ENCODE measurements at places on chromosomes 4 and X.

GRCh38 chr4:19177616-19178015 is 1074.1 kb upstream of the SLIT2 start:
- DNase-seq, result no peak

- DNase-seq, result no peak
These were observed 478.4 kb downstream of the BCOR start for GRCh38 chrX:39619182-39620009.

- DNase-seq, result no peak
These were observed 446.8 kb downstream of the TRAM1L1 start for GRCh38 chr4:116638592-116638991.

- DNase-seq, result no peak
These were observed 127.9 kb upstream of the ENPP6 start for GRCh38 chr4:184345573-184345922.

- no peak for DNase-seq
These were observed 105.5 kb downstream of the TMEM164 start for GRCh38 chrX:110108381-110108821.

GRCh38 chrX:115330498-115331168 is 41.1 kb downstream of the LUZP4 start:
- peak; percentile 62 for DNase-seq

DNA sequence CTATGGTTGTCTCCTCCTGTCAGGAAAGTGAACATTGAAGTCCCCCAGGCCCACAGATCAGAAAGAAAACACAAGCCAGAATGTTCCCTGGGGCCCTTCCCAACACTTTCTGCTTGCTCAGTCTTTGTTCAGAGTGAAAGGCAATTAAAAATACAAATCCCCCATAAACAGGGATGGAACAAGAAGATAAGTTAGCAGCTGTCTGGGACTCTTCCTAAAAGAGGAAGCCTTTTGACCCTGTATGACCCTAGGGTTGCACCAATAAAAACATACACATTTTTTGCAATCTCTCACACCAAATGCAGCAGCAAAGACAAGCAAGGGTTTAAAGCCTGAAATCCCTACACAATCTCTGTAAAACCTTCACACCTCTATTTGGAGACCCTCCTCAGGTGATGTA is 22.6 kb downstream of the IRF2 start:
- no peak for DNase-seq

- no peak for DNase-seq
These were observed 108.3 kb downstream of the LHFPL1 start for GRCh38 chrX:112571388-112571787.

- no peak for DNase-seq
These were observed 3.8 kb downstream of the MBTPS2 start for GRCh38 chrX:21843179-21843578.

DNA sequence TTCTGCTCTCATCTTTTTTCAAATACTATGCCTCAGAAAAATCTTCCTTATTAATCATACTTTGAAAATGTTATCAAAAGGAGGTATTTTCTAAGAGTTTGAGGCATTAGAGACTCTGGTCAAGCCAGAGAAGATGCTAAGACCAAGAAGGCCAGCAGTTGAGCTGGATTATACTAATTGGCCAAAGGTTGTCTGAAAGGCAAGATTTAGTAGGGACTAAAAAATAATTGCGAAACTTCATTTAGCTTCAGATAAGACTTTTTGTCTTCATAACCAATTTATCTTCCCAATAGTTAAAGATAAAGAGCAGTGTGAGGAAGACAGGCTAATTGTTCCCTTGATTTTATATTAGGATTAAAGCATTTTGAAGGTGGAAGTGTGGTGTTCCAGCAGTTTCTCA is 1412.4 kb upstream of the PCDH7 start:
- DNase-seq, result no peak

DNA sequence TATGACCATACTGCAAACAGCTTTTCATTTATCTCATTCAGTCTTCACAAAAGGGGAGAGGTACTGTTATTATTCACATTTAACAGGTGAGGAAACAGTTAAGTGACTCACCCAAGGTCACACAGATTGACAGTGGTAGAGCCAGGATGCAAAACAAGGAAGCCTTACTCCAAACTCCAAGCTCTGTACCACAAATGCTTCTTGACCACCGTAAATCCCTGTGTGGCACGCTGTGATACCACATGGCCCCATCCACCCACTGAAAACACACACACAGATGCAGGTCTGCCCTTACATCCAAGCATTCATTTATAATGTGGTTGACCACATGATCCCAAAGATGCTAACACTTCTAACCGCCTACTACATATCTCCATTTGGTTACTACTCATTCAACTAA is 129.5 kb downstream of the TSPAN5 start:
- DNase-seq, result no peak

GRCh38 chr4:74716436-74716765 is 77.9 kb downstream of the BTC start:
- DNase-seq, result no peak

- DNase-seq, result no peak
These were observed 954.5 kb upstream of the IGFBP7 start for GRCh38 chr4:58064653-58065052.

GRCh38 chr4:174362340-174362739 is 78.6 kb downstream of the CEP44 start:
- no peak for DNase-seq

DNA sequence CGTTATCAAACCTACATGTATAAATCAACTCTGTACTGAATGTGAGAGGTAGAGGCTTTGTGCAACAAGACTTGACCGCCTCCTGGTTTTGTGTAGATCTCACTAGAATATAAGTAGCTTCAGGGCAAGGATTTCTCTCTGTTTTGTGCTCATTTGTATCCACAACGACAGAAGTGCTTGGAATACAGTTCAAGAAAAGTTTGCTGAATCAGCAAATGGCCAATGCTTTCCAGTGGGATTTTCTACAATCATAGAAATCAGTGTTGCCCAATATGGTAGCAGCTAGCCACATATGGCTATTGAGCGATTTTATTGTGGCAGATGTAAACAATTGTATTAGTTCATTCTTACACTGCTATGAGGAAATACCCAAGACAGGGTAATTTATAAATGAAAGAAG is 127.4 kb downstream of the VCX3A start:
- DNase-seq, result no peak

GRCh38 chrX:2710041-2710840 is 19.1 kb downstream of the CD99 start:
- no peak for DNase-seq

GRCh38 chrX:38754102-38754790 is 47.0 kb upstream of the MID1IP1 start:
- DNase-seq, result no peak

DNA sequence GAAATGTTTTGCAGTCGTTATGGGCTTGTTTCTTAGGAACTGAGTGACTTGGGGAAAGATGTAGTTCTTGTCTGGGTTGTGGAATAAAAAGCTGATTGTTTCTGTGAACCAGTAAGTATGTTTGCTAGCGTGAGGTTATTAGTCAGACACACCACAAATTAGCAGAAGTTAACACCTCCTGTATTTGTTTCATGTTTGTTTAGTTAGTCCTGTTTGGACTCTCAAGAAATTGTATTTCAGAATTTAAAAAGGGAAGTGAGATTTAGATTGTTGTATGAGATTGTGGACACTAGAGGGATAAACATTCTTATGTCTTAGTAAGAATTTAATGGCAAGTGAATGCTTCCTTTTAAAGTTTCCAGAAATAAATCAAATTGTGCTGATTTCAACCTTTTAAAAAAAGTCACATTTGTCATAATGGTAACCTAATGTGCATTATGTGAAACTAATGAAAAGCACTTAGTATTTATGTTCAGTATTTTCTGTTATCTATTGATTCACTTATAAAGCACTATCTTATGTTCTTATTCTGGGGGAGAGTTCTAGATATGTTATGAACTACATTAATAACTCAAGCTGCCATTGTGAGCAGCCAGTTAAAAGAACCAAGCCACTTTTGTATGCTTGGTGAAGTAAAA is 25.6 kb downstream of the ATP10D start:
- no peak for DNase-seq

- DNase-seq, result no peak
These were observed 26.3 kb downstream of the FLNA start for GRCh38 chrX:154348114-154348531.

DNA sequence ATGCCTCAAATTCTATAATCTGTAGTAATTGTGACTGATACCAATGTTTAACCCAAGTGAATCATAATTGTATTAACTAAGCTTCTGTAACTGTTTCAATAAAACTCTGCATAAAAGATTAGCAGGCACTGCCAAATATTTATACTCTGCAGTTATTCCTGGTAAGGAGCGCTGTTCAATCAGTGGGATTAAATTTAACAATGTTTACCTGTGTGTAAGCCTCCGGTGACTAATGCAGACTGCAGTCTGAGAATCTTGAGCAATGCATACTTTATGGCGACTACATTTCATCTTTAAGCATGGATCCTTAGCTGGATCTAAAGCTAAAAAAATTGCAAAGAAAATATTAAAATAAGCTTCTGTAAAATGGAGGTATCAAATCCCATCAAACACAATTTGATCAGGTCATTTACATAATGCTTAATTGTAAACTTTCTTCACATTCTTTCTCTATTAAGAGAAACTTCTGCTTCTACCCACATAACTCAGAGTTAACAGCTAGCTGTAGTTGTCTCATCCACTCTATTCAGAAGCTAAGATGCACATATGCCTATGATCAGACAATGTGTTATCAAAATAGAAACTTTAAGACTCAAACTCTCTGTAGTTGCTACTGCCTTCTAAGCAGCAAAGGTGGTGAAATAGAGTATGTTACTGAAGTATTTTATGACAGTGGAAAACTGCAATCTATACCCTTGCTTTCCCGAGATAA is 234.0 kb downstream of the SPOCK3 start:
- no peak for DNase-seq

- no peak for DNase-seq
These were observed 99.0 kb upstream of the OTUD4 start for GRCh38 chr4:145279122-145279960.

DNA sequence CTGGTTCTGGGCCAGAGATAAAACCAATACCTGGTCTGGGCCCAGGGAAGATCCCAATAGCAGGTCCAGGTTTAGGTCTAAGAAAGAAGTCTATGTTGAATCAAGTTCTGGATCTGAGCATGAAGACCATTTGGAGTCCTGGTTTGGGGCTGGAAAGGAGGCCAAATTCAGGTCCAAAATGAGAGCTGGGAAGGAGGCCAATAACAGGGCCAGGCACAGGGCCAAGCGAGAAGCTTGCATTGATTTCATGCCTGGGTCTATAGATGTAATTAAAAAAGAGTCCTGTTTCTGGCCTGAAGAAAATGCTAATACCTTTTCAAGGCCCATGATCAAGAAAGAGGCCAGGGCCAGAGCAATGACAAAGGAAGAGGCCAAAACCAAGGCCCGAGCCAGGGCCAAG is 3.4 kb downstream of the GPRASP1 start:
- DNase-seq, result no peak

DNA sequence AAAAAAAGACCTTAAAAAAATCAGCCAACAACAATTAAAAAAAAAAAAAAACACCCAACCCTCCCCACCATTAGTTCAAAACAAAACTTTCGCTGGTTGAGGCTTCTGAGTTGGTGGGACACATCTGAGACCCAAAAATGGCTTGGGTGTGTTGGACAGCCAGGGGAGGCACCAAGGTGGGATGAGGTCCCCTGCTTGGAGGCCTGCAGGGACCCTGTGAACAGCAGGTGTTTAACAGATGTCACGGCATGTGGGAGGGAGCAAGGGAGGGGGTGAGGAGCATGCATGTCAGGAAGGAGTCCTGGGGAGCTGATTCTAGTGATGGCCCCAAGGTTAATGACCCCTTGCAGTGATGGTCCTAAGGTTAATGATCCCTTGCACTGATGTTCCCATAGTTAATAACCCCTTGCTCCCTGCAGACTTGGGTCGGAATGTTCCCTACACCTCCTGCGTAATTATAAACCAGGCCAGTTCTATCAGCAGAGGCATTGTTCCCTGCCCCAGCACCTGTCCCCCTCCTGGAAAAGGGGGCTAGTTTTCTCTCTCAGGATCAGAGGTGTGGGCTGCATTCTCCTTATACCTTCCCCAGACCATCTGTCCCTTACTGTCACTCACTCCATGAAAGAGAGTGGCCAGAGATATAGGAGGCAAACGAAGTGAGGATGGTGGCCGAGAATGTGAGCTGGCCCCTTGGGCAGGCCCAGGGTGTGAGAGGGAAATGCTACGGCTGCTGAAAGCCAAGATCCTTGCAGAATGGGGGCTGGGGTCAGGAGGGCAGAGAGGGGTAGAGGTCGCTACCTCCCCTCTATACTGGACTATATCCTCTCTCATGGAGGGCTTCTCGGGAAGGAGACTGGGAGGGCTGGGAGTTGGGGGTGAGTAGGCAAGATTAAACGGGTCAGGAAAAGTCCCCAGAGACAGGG is 2.3 kb upstream of the FOXP3 start:
- DNase-seq, result no peak

DNA sequence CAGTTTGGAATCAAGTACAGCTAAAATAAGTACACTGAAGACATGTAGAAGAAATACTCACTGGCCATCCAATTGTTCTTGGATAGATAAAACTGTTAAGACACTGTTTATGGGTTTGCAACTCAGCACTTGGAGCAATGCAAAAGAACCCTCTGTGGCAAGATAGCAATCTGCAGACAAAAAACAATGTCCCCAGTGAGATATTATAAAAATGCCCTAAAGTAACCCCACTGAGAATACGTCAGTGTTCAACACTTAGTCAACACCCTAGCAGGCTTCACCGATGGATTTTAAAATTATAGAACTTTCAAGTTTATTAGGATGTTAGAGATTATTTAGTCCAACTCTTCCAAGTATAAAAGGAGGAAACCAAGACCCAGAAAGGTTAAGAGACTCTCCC is 47.5 kb upstream of the NDP start:
- no peak for DNase-seq

- DNase-seq, result no peak
These were observed 200.2 kb upstream of the FAM241A start for GRCh38 chr4:111945014-111945413.

DNA sequence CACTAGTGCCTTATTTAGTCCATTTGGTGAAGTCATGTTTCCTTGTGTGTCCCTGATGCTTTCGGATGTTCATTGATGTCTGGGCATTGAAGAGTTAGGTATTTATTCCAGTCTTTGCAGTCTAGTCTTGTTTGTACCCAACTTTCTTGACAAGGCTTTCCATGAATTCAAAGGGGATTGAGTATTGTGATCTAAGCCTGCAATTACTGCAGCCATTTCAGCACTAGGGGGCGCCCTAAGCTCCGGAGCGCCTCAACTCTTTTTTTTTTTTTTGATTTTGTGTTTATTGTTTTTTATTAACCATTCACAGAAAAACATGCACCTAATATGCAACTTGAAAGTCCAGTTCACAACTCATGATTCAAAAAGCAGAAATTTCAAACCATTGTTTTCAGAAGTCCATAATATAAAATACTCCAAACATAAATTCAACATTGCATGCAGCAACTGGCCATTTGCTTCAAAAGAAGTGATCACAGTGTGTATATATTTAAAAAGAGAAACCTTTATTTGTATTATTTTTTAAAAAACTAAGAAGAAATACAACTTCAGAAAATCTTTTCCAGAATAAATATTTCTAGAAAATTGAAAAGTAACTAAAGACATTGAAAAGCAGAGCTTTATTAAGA is 59.2 kb downstream of the PTPN13 start:
- DNase-seq, result no peak

GRCh38 chr4:25347971-25348370 is 29.1 kb upstream of the ANAPC4 start:
- no peak for DNase-seq

Measured in NCI-H1930 (cell line).